ENCODE measurements at places on chromosomes 2 and 18.

GRCh38 chr2:145166731-145167302 is 646.9 kb upstream of the ZEB2 start:
- DNase-seq = no peak

GRCh38 chr2:134391751-134392160 is 137.9 kb downstream of the MGAT5 start:
- no peak for DNase-seq

- no peak for DNase-seq
Observed at GRCh38 chr18:31720867-31721266, 36.5 kb upstream of the B4GALT6 start.

DNA sequence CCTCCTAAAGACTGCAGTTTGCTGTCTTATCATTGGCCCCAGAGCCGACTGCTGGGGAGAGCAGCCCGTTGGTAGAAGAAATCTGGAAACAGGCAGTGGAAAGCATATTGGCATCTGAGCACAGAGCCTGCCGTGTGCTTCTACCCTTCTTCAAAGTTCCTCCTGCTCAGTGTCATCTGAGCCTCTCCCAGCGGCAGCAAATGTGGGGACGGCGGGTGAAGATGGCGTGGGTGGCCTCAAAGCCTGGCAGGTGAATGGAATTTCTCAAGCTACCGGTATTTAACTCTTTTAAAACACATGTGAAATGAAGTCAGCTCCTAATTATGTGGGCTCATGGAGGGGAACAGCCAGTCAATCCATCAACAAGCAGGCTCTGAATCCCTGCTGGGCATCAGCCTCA is 181.6 kb upstream of the PXDN start:
- DNase-seq = peak; percentile 41

GRCh38 chr2:182587831-182588230 is 128.2 kb upstream of the DNAJC10 start:
- no peak for DNase-seq

DNA sequence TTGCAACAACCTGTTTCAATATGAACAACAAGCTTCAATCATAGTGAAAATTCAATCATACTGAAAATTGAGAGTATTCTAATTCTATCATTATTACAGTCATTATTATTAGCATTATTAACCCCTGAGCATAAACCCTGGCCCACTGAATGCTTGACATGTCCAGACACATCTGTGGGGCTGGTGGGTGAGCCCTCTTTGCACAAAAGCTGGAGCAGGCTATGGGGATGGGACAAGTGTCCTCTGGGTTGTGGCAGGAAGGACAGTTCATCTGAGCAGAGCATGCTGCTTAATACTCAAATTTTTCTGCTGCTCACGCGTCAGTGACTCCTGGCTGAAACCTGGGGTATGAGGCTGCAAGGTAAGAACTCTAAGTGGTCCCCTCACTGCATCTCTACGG is 451.1 kb upstream of the POU3F3 start:
- no peak for DNase-seq

DNA sequence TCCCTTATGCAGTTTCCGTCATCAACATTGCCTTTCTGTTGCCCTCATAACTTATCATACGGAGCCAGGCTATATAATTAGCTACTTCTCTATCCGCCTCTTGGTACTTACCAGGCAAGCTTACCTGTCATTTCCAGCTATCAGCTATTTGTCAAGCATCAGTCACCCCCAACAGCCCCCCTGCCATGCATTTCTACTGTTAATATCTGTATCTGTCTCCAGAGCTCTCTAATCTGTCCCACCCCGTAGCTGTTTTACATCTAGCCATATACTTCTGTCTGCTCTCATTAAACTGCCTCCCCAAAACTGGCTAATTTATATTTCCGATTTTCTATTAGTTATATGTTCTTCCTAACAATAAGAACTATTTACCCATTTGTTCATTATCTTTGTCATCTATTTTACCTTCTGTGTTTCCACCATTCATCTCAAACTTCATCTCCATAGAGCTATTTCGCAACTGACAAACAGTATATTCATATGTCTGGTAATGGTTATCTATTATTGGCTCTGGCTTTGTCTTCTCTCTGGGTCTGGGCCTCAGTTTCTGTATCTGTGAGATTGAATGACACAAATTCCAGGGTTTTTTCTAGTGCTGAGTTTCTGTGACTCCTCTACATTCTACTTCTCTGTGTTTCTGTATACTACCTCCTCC is 9.6 kb downstream of the EMX1 start:
- DNase-seq = no peak
